ENCODE measurements at places on chromosomes 12 and 14. TPM values are rescaled to one million over a fixed set of nuclear protein-coding genes. Genes with fewer than 3 reads are reported as not detected.

DNA sequence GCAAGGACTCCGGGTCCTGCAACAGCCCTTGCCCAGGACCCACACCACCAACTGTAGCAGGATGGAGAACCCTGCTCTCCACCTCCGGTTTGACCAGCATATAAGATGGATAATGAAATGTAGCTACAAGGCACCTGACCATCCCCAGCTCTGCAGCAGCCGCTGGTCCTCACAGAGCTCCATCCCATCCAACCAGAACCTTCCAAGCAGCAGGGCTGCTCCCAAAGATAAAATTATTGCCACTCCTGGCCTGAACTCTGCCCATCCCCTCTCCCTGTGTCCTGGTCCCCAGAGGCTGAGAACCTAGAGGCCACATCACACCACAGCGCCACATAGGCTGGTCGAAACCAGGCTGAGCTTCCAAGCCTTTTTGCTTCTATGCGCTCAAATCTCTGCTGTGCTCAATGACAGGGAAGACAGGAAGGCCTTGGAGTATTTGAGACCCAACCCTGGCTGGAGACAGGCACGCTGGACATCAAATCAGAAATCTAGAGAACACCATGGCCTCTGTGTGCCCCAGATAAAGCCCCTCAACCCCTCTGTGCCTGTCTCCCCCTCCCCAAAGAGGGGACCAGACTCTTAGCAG is 4.2 kb downstream of the CDK2AP1 start:
- peaks cover 22% of the 10 kb centered on the region for H3K4me1 ChIP-seq
- peak overlapping the region; percentile 97 for H3K27ac ChIP-seq
- H3K36me3 ChIP-seq, result no peaks in the 10 kb centered on the region

DNA sequence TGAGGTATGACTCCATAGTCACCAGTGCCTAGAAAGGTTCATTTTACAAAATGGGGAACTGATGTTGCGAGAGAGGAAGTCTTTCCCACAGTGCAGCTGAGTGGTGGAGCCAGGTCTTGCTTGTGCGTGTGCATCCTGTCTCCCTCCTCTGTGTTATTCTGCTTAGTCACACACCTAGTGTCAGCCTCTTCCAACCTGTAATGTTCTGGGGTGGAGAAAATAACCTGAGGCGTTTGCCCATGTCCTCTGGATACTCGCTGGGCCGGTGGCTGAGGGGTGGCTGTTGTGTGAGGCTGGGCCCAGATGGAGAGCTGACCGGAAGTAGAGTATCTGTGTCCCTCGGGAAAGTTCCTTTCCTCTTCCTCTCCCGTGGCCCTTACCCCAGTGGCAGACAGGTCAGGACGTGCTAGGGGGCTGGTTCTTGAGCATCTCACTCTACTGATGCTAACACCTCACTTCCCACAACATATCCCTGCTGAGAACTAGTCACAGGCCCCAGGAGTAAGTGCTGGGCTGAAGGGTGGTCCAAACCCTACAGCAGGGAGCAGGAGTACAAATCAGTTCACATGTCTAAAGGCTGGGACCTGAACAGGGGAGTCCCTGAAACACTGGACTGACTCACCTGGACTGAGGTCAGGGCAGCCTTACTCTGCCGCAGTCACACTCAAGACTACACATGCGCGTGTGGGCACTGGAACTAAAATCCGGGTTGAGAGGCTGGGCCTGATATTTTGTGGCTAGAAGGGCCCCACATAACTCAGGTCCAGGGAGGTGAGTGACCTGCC is 7.0 kb downstream of the MLF2 start:
- peaks cover 13% of the 10 kb centered on the region for H3K36me3 ChIP-seq
- no peak for DNase-seq
- peak overlapping the region; percentile 52 for H3K27ac ChIP-seq
- H3K27me3 ChIP-seq, result peaks cover 8% of the 10 kb centered on the region
- peaks cover 1% of the 10 kb centered on the region for H3K4me1 ChIP-seq
- no peak overlapping the region for H3K4me3 ChIP-seq

DNA sequence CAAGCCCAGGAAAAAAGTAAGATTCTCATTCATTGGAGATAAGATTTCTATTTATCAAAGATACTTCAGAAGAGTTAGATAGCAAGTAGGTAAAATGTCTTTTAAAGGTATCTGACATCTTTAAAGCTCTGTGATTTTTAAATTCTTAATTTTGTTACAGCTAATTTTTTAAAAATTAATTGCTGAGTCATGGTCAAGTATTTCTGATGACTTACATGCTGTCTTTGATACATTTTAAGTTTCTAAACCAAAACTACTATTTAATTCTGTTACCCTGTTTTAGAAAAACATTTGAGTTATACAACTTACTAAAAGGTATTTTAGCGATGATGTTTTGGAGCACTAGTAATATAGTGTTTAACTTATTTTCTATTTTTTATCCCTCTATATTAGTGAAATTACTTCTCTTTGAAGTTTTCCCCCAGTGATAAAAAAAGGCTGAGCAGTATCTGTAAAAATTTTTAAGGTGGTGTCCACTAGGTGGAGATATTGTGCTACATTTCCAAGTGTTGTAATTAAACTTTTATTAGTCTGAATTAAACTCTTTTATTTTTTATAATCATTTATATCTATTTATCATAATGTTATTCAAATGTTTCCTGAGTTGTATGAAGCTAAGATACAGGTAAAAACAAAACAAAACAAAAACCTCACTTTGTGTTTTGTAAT is 11.5 kb downstream of the ALG10 start:
- H3K4me1 ChIP-seq, result no peaks in the 10 kb centered on the region
- no peaks in the 10 kb centered on the region for H3K36me3 ChIP-seq
- no peaks in the 10 kb centered on the region for H3K27me3 ChIP-seq
- H3K27ac ChIP-seq, result no peak overlapping the region
- H3K4me3 ChIP-seq, result no peak overlapping the region

GRCh38 chr12:90794212-90794611 is 160.8 kb downstream of the CCER1 start:
- no peak overlapping the region for H3K4me3 ChIP-seq
- no peak for DNase-seq
- H3K4me1 ChIP-seq, result no peaks in the 10 kb centered on the region
- no peaks in the 10 kb centered on the region for H3K36me3 ChIP-seq

DNA sequence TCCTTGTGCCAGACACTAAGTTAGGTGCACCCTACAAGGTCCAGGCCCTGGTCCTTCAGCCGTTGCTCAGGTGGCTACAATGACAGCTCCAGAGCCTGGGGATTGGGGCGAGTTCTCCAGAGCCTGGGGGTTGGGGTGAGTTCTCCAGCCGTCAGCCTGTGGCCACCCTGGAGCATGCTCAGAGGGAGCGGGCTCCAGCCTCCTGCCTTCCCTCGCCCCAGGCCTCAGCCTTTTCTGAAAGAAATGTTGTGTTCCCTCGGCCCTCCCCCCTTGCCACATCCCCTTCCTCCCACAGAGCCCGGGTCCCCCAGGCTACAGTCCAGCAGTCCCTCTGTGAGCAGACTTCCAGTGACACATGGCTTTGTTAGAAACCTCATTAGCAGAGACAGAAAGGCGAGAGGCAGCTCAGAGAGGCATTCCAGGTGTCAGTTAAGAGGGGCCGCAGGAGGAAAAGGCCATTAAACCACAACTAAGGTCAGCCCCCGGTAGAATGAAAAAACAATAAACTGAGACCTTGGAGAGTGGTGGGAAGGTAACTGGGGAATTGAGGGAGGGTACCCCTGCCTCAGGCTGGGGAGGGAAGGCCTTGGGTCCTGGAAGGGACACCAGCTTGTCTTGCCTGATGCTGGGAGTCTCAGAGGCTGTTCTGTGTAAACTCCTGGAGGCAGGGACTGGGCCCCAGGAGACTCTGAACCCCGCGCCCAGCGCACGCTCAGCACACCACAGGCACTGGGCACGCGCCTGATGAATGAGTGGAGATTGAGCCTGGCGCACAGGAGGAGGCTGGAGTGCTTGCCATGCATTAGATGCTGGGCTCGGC is 23.1 kb upstream of the COL2A1 start:
- no peak overlapping the region for H3K27ac ChIP-seq
- peaks cover 2% of the 10 kb centered on the region for H3K4me1 ChIP-seq
- no peaks in the 10 kb centered on the region for H3K36me3 ChIP-seq
- no peak for DNase-seq
- no peak overlapping the region for H3K4me3 ChIP-seq
- peaks cover 9% of the 10 kb centered on the region for H3K27me3 ChIP-seq

GRCh38 chr14:28953973-28954372 is 187.4 kb downstream of the FOXG1 start:
- H3K4me3 ChIP-seq, result no peak overlapping the region
- H3K36me3 ChIP-seq, result no peaks in the 10 kb centered on the region

DNA sequence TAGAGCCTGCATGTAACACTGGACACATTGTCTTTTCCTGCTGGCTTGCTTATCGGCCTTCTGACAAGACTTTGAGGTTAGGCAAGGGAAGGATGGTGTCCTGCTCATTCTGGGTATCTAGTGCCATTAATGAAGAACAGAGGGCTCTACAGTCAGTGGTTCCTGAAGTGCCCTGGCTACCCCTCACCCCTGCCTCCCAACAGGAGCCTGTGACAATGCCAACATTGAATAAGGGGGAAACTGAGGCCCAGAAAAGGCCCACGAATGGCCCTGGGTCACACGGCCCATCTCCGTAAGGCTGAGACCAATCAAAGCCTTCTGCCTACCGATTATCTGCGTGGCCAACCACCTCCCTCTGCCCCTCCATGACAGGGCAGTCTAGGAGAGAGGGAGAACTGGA is 2.1 kb downstream of the IFI27L2 start:
- no peaks in the 10 kb centered on the region for H3K4me1 ChIP-seq
- no peak overlapping the region for H3K27ac ChIP-seq
- H3K27me3 ChIP-seq, result peaks cover 2% of the 10 kb centered on the region
- no peak overlapping the region for H3K4me3 ChIP-seq

Gene BEGAIN
- 7.0 TPM for total RNA-seq

Gene ADCY4
- not detected for total RNA-seq

Gene CMA1
- not detected for total RNA-seq

Gene SAMD15
- 0.47 TPM for total RNA-seq

Data from glutamatergic neuron (in vitro differentiated cells).